Heart left ventricle (tissue), 16 donors: ENCODE measurements at places on chromosomes 2 and 18. TPM values are rescaled to one million over a fixed set of nuclear protein-coding genes. Genes with fewer than 3 reads are reported as not detected.

HAAO gene
- total RNA-seq: 8.1 TPM

- no peak for DNase-seq
- H3K4me1 ChIP-seq: peaks cover 26% of the 10 kb centered on the region
- H3K4me3 ChIP-seq: no peak overlapping the region
- no peak overlapping the region for H3K27ac ChIP-seq
- H3K36me3 ChIP-seq: peaks cover 4% of the 10 kb centered on the region
Observed at GRCh38 chr18:21762181-21762772, 21.7 kb downstream of the MIB1 start.

C1QL2 gene
- not detected for total RNA-seq

GRCh38 chr2:12709207-12709522, 7.6 kb upstream of the TRIB2 start:
- no peaks in the 10 kb centered on the region for H3K27me3 ChIP-seq
- H3K27ac ChIP-seq: no peak overlapping the region
- no peaks in the 10 kb centered on the region for H3K36me3 ChIP-seq
- no peak for DNase-seq
- no peak overlapping the region for H3K4me3 ChIP-seq

DNA sequence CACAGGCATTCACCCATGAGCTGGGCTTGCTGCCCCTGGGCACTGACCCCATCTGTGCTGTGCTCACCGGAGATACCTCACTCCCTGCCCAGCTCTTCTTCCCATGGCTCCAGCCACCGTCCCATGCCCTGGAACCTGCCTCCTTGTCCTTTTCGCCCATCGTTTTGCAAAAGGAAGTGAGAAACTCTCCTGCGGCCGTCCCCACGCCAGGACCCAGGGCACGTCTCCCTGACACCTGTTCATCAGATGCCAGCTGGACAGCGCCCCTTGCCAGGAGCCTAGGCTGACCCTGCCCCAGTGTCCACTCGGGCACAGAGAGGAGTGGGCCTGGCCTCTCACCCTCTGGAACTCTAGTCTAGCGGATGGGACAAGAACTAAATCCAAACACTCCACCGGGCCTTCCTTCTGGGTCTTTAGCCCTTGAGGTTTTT, 238.6 kb downstream of the SEPTIN10 start:
- no peaks in the 10 kb centered on the region for H3K4me1 ChIP-seq
- DNase-seq: no peak
- no peak overlapping the region for H3K27ac ChIP-seq
- H3K4me3 ChIP-seq: no peak overlapping the region

FHL2 gene
- total RNA-seq: 1,016 TPM

DNA sequence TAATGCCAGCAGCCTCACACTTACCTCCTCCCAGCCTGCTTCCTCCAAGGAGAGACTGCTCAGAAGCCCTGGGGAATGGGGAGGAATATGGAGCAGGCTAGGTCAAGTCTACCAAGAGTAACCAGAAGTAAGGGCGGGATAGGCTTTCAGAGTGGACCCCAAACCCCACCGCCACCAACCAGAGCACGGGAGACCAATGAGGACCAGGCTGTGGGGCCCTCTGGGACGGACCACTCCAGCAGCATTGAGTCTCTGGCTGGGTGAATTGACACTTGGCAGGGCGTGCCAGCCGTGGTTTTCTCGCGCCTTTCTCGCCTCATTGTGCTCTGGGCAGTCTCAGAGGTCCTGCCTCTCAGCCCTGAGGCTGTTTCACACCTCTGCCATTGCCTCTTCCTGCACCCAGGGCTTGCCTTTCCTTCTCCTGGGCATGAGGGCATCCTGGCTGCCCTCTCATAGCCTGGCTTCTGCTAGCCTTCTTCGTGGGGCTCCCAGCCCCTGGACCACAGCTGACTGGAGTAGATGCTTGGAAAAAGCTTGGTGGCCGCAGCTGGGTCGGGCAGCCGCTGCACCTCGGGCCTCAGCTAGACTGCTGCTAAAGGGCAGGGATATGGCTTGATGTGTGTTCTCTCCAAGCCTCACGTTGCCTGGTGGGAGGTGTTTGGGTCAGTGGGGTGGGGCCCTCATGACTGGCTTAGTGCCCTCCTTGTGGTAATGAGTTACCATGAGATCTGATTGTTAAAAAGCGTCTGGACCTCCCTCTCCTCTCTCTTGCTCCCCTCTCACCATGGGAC, 40.5 kb upstream of the HS6ST1 start:
- no peak overlapping the region for H3K27ac ChIP-seq
- H3K4me3 ChIP-seq: no peak overlapping the region
- H3K36me3 ChIP-seq: no peaks in the 10 kb centered on the region
- DNase-seq: no peak
- H3K4me1 ChIP-seq: no peaks in the 10 kb centered on the region

GRCh38 chr18:61274416-61274960, 58.7 kb upstream of the CDH20 start:
- no peak overlapping the region for H3K4me3 ChIP-seq
- no peaks in the 10 kb centered on the region for H3K36me3 ChIP-seq
- no peaks in the 10 kb centered on the region for H3K4me1 ChIP-seq

GRCh38 chr2:241314226-241315092, 1.0 kb downstream of the HDLBP start:
- peak overlapping the region; percentile 98 for H3K27ac ChIP-seq
- H3K4me3 ChIP-seq: peak overlapping the region; percentile 81
- H3K4me1 ChIP-seq: peaks cover 48% of the 10 kb centered on the region
- H3K27me3 ChIP-seq: no peaks in the 10 kb centered on the region
- no peaks in the 10 kb centered on the region for H3K36me3 ChIP-seq
- DNase-seq: no peak

- no peaks in the 10 kb centered on the region for H3K36me3 ChIP-seq
- H3K27me3 ChIP-seq: no peaks in the 10 kb centered on the region
- no peak overlapping the region for H3K27ac ChIP-seq
- DNase-seq: no peak
- no peaks in the 10 kb centered on the region for H3K4me1 ChIP-seq
Observed at GRCh38 chr2:179532863-179533278, 268.2 kb upstream of the SESTD1 start.

- no peak overlapping the region for H3K4me3 ChIP-seq
- no peak overlapping the region for H3K27ac ChIP-seq
- DNase-seq: no peak
- H3K4me1 ChIP-seq: no peaks in the 10 kb centered on the region
Observed at GRCh38 chr2:156189143-156189542, 143.4 kb downstream of the NR4A2 start.

GRCh38 chr2:153990771-153991170, 119.0 kb downstream of the GALNT13 start:
- no peak for DNase-seq
- H3K27me3 ChIP-seq: no peaks in the 10 kb centered on the region
- H3K36me3 ChIP-seq: no peaks in the 10 kb centered on the region
- no peak overlapping the region for H3K27ac ChIP-seq

DNA sequence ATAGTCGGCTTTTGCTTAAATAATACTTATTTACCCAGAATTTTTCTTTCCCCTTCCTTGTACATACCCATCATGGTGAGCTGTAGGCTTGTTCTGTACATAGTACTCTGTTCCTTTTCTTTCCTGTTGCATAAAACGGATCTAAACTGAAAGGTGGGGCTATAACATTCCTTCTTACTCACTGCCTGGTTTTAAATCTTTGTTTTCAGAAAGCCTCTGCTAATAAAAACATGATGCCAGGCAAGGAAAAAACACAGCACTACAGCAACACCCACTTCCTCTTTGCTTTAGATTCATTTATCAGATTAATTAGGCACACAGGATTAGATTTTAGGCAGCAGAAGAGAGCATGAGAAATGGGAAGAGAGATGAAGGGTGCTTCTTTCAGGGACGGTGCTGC, 19.6 kb upstream of the STON1 start:
- H3K27me3 ChIP-seq: no peaks in the 10 kb centered on the region
- peaks cover 69% of the 10 kb centered on the region for H3K36me3 ChIP-seq
- no peak for DNase-seq
- H3K4me1 ChIP-seq: peaks cover 30% of the 10 kb centered on the region

GRCh38 chr2:75728614-75729419, 18.1 kb upstream of the GCFC2 start:
- no peak overlapping the region for H3K4me3 ChIP-seq
- DNase-seq: no peak
- no peak overlapping the region for H3K27ac ChIP-seq
- no peaks in the 10 kb centered on the region for H3K36me3 ChIP-seq
- H3K4me1 ChIP-seq: no peaks in the 10 kb centered on the region

DNA sequence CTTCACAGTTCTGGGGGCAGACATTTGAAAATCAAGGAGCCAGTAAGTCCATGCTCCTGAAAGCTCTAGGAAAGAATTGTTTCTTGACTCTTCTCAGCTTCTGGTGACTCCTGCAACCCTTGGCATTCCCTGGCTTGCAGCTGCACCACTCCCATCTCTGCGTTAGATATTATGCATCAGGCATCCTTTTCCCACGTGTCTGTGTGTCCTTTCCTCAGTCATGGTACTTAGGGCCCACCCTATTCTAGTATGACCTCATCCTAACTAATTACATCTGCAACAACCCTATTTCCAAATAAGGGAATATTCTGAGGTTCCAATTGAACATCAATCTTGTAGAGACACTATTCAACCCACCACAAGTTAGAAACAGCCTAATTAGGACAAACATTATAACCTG, 931.7 kb upstream of the CHAC2 start:
- no peak overlapping the region for H3K27ac ChIP-seq
- no peaks in the 10 kb centered on the region for H3K36me3 ChIP-seq
- H3K27me3 ChIP-seq: no peaks in the 10 kb centered on the region
- H3K4me1 ChIP-seq: no peaks in the 10 kb centered on the region
- no peak for DNase-seq

PARD3B gene
- 10.0 TPM for total RNA-seq

GRCh38 chr18:54743605-54743995, 84.7 kb upstream of the RAB27B start:
- H3K27ac ChIP-seq: no peak overlapping the region
- H3K27me3 ChIP-seq: no peaks in the 10 kb centered on the region
- no peaks in the 10 kb centered on the region for H3K36me3 ChIP-seq
- DNase-seq: no peak
- H3K4me1 ChIP-seq: no peaks in the 10 kb centered on the region
- no peak overlapping the region for H3K4me3 ChIP-seq

DNA sequence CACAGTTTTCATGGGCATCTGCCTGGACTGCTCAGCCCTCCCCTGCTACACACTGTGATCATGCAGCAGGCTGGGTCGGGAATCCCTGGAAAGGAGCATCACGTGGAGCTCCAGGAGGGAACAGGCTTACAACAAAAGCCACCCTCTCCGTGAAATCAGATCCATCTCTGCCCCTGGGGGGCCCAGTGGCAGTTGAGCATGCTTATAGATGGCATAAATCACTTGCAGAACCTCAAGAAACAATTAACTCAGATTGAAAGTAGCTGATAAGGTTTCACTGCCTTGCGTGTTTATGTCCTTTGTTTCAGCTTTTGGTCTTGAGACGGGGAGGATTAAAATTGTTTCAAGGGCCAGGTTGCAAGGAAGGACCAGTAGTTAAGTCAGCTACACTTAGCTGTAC, 354.8 kb upstream of the MEIS1 start:
- no peak for DNase-seq
- no peaks in the 10 kb centered on the region for H3K36me3 ChIP-seq
- H3K27ac ChIP-seq: no peak overlapping the region
- H3K4me3 ChIP-seq: no peak overlapping the region
- H3K27me3 ChIP-seq: no peaks in the 10 kb centered on the region
- H3K4me1 ChIP-seq: no peaks in the 10 kb centered on the region

DNA sequence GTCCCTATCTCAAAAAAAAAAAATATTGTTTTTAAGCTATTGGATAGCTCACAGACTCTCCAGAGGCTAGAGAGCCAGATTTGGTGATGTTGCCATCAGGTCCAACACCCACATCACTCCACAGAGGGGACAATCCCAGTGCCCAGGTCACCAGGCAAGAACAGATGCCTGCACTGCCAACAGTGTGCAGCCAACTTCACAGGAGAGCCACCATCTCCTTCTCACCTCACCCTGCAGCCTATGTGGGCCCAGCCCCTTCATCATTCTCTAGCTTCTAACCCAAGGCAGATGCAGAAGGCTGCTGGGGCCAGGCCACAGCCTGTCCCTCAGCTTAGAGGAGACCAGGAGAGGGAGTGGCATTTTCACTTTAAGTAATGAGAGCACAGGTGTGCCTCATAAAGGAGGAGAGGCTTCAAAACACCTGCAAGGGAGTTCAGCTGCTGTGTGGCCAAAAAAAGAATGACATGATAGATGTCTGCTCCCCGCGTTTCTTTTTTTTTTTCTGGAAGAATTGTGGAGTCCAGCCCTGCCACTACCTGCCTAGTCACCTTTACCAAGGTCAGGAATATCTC, 98.0 kb upstream of the ZSWIM2 start:
- H3K4me1 ChIP-seq: no peaks in the 10 kb centered on the region
- no peak overlapping the region for H3K4me3 ChIP-seq
- H3K36me3 ChIP-seq: no peaks in the 10 kb centered on the region
- H3K27ac ChIP-seq: no peak overlapping the region
- DNase-seq: no peak
- H3K27me3 ChIP-seq: no peaks in the 10 kb centered on the region

GALR1 gene
- 0.04 TPM for total RNA-seq

DNA sequence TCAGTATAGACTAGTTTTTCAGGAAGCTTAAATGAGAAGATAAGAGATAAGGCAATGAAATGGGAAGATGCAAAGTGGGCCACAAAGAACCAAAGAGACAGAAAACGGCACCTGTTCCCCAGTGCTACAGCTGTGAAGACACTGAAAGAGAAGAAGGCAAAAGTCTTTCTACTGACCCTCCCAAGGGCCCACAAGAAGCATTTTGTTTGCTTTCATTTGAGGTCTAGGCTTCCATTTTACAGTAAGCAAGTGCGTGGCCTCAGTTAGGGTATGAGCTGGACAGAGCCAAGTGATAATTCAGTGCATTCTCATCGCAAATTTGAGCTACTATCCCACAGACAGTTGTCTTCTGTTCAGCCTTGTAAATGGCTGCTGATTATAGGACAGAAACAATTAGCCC, 53.4 kb upstream of the STK17B start:
- H3K4me1 ChIP-seq: no peaks in the 10 kb centered on the region
- no peak for DNase-seq

GRCh38 chr2:9982248-9982647, 30.8 kb downstream of the GRHL1 start:
- H3K27me3 ChIP-seq: no peaks in the 10 kb centered on the region
- no peak overlapping the region for H3K27ac ChIP-seq
- H3K4me3 ChIP-seq: no peak overlapping the region
- no peaks in the 10 kb centered on the region for H3K36me3 ChIP-seq
- peaks cover 16% of the 10 kb centered on the region for H3K4me1 ChIP-seq

GRCh38 chr2:5888126-5888525, 195.9 kb downstream of the SOX11 start:
- H3K27me3 ChIP-seq: no peaks in the 10 kb centered on the region
- no peaks in the 10 kb centered on the region for H3K4me1 ChIP-seq
- DNase-seq: no peak

SF3B1 gene
- total RNA-seq: 150 TPM

DNA sequence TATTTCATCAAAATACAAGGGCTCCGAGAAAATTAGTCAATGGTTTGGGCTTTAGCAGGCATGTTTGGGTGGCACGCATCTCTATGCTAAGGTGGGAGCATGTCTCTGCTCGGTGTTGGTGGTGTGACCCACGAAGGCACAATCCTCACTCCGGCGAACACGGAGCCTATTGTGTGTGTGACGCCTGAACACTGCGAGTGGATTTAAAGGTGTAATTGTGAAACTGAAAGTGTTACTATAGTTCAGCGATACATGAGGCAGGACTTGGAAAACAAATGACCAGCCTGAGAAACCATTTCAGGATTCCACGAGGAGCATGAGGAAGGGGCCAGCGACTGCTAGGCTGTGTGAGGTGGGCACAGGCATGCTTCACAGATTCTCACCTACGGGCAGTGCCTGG, 41.7 kb upstream of the LDLRAD4 start:
- H3K4me1 ChIP-seq: no peaks in the 10 kb centered on the region
- H3K27me3 ChIP-seq: no peaks in the 10 kb centered on the region
- H3K4me3 ChIP-seq: no peak overlapping the region
- no peak for DNase-seq
